ENCODE measurements at places on chromosomes 4 and X.

DNA sequence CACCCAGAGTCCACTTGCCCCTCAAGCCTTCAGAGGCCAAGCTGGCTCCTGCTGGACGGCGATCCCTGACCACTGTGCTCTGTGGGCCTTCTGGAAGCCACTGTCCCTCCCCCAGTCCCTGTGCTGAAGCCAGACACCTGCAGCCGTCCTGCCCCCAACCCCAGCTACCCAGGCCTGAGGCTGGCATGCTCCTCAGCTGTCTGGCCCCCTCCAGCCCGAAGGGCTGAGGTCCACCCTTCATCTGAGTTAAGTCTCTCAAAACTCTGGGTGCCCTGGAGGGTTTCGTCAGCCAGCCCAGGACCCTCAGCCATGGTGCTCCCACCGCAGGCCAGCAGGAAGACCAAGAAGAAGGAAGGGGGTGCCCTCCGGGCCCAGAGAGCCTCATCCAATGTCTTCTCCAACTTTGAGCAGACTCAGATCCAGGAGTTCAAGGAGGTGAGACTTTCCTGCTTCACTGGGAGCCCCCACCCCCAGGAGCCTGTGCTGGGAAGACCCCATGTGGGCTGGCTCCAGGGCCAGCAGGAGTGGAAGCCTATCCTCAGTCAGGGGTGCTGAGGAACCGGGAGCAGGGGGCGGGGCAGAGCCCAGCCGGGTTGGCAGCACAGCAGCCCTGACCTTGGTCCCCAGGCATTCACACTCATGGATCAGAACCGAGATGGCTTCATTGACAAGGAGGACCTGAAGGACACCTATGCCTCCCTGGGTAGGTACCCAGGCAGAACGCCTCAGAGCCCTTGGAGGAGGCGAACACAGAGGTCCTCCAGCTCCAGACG is 4.2 kb downstream of the MYL5 start:
- no peak for DNase-seq

- DNase-seq: no peak
Observed at GRCh38 chr4:22170353-22170752, 221.8 kb upstream of the KCNIP4 start.

DNA sequence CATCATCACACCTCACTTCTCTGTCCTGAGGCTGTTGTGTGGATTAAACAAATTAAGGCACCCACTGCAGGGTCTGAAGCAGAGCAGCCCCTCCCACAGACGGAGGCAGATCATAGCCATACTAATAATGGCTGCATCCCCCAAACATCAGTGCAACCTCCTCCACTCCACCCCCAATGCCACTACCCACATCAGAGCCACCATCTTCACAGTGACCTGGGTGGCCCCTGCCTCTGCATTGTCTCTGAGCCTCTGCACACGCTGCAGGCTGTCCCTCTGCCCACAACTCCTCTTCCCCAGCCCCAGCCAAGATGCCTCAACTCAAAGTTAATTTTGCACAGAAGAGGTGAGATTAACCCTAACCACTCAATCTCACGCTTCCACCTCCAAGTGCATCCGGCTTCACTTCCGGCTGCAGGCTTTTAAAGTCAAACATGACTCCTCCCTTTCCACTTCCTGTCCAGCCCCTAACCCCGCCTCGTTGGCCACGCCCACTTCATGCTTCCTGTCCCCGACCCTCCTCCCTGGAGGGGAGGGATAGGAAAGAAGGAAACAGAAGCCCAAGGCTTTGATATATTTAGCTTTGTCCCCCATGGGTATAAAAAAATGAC is 22.7 kb downstream of the JAKMIP1 start:
- no peak for DNase-seq

DNA sequence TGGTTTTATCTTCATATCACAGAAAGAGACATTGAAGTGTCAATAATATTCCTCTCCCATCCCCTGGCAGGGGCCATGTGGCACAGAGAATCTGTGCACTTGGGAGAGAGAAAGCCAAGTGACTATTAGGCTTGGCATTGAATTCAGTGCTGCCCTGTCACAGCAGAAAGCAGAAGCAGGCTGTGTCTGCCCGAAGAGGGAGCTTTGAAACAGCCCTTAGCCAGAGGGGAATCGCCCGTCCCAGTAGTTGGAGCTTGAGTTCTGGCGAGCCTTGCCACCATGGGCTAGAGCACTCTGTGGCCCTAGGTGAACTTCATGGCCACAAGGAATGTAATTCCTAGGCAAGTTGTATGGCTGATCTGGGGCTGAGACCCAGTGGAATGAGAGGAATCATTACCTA is 282.5 kb upstream of the PCDH10 start:
- DNase-seq: no peak

GRCh38 chr4:140829825-140830224 is 73.6 kb upstream of the TBC1D9 start:
- DNase-seq: no peak

GRCh38 chr4:93710101-93710846 is 118.3 kb upstream of the ATOH1 start:
- DNase-seq: no peak

- DNase-seq: no peak
Observed at GRCh38 chrX:50402886-50403285, 67.7 kb downstream of the DGKK start.

DNA sequence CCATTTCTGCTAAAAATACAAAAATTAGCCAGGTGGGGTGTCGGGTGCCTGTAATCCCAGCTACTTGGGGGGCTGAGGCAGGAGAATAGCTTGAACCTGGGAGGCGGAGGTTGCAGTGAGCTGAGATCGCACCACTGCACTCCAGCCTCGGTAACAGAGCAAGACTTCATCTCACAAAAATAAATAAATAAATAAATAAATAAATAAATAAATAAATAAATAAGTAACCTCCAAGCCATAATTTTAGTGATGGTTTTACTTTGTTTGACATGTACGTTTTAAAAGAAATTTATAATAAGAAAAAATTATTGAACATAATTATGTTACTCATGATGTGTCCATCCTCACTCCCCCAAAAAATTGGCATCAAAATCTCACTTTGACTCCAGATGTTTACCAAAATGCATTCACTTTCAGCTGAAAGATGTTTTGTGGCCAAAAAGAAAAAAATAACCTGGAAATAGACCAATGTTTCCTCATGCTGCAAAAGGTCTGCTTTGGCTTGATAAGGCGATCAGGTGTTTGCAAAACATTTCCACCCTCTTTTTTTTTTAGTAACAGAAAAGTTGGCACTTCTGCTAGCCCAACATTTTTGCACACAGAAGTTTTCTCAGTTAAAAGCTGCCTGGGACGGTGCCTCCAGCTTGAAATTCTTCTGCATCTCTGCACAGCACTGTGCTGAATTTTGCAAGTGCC is 42.2 kb upstream of the DHRSX start:
- DNase-seq: no peak

DNA sequence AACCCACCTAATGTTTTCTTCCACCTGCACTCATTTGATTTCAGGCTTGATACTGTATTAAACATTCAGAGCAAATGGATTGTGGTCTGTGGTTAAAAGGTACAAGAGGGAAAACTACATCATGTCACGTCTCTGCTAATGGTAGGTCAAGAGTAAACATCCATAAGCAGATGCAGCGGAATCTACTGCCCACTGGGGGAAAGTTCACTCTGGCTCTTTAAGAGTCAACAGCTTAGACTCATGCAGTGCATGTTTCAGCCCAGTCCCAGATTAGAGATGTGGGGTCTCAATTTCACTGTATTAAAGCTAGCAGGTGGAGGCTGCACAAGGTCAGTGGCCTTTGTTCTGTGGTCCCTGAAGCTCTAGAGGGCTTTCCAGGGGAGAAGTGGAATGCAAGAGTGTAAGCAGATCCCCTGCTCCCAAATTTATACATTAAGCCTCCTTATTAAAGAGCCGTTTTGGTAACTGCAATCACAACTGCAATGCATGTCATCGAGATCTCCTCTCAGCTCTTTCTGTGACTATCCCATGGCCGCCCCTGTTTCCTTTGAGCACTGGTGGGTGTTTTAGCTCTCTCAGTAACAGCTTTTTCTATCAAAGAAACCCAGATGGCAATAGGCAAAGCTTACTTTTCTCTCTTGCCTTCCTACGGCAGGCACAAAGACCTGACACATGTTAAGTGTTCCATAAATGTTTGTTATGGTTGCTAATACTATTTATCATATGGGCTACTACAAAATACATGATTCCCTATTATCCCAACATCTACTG is 53.4 kb downstream of the LDB2 start:
- DNase-seq: no peak

- DNase-seq: no peak
Observed at GRCh38 chr4:79798047-79798446, 275.0 kb downstream of the ANTXR2 start.

GRCh38 chrX:136291824-136292223 is 8.9 kb upstream of the ADGRG4 start:
- DNase-seq: no peak

GRCh38 chrX:105266456-105266855 is 46.0 kb upstream of the TEX13A start:
- no peak for DNase-seq

DNA sequence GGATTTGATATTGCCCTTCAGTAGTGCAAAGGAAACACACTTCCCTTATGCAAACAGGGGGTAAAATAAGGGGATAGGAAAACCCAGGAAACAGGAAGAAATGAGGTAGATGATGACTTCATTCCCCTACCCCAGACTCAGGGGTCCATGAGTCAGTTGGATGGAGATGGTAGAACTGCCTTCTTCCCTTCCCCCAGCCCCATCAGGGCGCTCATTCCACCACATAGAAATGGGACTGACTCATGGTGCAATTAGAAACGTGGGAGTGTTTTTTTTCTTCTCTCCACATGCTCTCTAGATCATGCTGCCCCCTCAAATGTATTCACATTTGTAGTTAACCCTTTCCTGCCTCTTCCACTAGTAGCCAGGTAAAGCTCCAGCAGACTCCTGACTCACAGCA is 23.1 kb upstream of the ARMCX2 start:
- no peak for DNase-seq

DNA sequence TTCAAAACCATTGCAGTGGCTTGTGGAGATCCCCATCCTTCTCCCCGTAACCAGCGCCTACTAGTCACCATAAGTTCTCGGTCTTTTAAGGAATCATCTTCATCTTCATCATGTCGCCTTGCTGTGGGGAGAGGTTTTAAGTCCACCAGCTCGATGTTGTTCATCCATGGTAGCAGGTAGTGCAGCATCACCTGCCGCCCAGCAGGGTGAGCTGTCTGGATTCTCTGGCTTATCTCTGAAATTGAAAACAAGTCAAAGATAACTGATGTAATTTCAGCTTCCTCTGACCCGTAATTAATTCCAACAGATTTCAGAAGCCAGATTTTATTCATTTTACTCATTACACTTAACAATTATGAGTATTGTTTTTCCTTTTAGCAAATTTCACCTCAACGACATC is 67.4 kb downstream of the ZAR1 start:
- no peak for DNase-seq

- DNase-seq: no peak
Observed at GRCh38 chr4:168441412-168441811, 38.9 kb downstream of the DDX60L start.
